ENCODE measurements at places on chromosomes 2 and 18. TPM values are rescaled to one million over a fixed set of nuclear protein-coding genes. Genes with fewer than 3 reads are reported as not detected.

- DNase-seq, result no peak
Observed at GRCh38 chr2:111666160-111666559, 217.8 kb downstream of the ANAPC1 start.

DNA sequence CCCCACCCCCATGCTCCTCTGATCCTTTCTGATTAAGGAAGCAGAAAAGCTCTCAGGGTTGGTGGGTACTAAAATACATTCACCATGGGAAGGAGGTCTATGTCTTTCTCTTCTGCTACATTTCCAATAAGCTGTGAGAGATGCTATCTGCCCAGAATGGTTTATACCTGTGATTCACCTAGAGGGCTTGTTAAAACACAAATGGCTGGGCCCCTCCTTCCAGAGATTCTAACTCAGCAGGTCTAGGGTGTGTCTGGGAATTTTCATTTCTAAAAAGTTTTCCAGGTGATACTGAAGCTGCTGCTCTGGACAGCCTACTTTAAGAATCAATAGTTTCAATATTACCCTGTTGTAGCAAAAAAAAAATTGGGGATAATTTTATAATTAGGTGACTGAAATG is 772.2 kb upstream of the ZEB2 start:
- no peak for DNase-seq

DNA sequence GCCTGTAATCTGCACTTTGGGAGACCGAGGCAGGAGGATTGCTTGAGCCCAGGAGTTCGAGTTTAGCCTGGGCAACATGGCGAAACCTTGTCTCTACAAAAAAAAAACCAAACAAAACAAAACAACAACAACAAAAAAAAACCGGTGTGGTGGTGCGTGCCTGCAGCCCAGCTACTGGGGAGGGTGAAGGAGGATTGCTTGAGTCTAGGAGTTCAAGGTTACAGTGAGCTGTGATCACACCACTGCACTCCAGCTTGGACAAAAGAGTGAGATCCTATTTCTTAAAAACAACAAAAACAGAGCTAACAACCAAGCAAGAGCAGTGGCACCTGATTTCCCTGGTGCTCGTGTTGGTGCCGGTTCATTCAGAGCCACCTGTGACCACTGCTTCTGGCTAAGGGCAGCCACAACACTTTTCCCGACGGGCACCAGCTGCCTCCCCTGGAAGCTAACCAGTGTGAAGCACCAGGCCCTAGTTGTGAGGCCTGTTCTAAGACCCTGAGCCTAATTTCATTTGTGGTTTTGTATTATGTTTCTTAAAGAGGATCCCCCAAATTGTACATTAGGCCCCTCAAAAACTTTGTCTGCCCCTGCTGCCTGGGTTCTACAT is 1.3 kb downstream of the AOX1 start:
- no peak for DNase-seq

Gene ANKRD30B
- total RNA-seq, result not detected

DNA sequence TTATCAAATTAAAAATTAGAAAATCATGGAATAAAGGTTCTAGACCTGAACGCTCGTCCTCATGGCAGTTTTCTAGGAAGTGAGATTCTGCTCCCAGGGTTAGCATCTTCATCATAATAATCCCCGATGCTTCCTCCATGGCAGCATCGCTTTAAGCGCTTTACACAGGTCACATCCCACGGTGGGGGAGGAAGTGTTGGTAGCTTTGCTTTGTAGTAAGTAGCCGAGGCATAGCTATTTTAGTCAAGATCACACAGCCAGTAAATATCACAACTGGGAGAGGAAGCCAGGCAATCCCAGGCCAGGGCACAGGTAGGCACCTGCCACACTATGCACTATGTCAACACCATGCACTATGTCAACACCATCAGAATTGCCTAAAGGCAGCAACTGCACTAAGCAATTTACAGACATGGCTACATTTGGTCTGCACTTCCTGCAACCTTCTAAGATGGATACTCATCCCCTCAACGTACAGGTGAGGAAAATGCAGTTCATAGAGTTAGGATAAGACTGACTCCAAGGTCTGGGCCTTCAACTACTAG is 205.5 kb downstream of the FBXO15 start:
- no peak for DNase-seq

GRCh38 chr18:58991167-58991798 is 126.6 kb downstream of the ZNF532 start:
- no peak for DNase-seq

Gene DNAH7
- total RNA-seq, result 0.41 TPM

Gene AOX1
- 20.8 TPM for total RNA-seq

GRCh38 chr2:125172181-125172580 is 1147.1 kb downstream of the CNTNAP5 start:
- DNase-seq, result no peak

Gene PTRHD1
- 10.5 TPM for total RNA-seq

Gene AMER3
- 1.4 TPM for total RNA-seq

- no peak for DNase-seq
Observed at GRCh38 chr18:65750389-65751154, at the start of gene CDH7. CDH7 (plus strand) TSS chr18:65751012; CDS start chr18:65762843, 11,831 bp downstream.

Gene CRACDL
- total RNA-seq, result 0.82 TPM

- DNase-seq, result no peak
Observed at GRCh38 chr2:32330136-32330535, 26.7 kb upstream of the BIRC6 start.

DNA sequence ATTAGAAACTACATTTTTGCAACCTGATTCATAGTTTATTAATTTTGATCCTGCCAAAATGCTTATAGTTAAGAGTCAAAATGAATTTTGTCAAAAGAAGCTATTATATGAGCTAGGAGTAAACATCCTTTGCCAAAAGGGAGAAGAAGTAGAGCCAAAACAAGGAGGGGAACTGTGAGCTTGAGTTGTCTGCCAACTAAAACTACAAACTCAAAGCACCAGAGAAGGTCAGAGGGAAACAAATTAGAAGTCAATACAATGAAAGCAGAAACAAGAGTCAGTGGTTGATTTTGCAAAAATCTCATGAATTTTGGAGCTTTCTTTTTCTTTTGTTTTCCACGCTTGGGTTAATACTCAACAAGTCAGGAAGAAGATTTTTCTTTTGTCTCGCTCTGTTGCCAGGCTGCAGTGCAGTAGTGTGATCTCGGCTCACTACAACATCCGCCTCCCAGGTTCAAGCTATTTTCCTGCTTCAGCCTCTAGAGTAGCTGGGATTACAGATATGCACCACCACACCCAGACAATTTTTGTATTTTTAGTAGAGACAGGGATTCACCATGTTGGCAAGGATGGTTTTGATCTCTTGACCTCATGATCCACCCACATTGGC is 508.5 kb downstream of the RIT2 start:
- no peak for DNase-seq

- DNase-seq, result no peak
Observed at GRCh38 chr2:136175868-136176267, 57.9 kb upstream of the CXCR4 start.
